ENCODE measurements at places on chromosomes 3 and 15. TPM values are rescaled to one million over a fixed set of nuclear protein-coding genes. Genes with fewer than 3 reads are reported as not detected.
A peak's percentile ranks its signal among the peaks of the same experiment; 100 is the strongest.

Gene HYPK
- 13.2 TPM for total RNA-seq

Gene IGSF10
- 0.99 TPM for total RNA-seq

Gene TTLL13
- total RNA-seq, result not detected

Gene SERP1
- total RNA-seq, result 1,534 TPM

Gene CCDC33
- not detected for total RNA-seq

Gene PLAAT1
- not detected for total RNA-seq

Gene PPM1L
- 7.6 TPM for total RNA-seq

Gene ZBTB47
- total RNA-seq, result 19.7 TPM

Gene OIP5
- total RNA-seq, result not detected

Gene TRIP4
- 11.7 TPM for total RNA-seq

Gene KBTBD8
- total RNA-seq, result 0.78 TPM

Gene TGFBR2
- 91.8 TPM for total RNA-seq

Gene ARHGEF3
- total RNA-seq, result 27.4 TPM

Gene CX3CR1
- total RNA-seq, result not detected

Gene NR2F2
- total RNA-seq, result 13.5 TPM

DNA sequence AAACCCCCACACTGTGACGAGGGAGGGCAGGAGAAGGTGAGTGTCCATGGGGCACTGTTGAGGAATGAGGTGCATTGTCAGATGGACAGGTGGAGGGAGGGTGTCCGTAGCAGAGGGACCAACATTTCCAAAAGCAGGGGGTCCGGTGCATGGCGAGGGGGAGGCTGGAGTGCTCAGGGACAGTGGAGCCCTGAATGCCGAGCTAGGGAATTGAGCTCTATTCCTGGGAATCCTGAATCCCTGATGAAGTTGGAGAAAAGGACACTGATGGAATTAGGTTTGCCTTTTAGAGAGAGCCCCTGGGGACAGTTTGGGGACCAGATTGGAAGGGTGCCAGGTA, 7.9 kb upstream of the ANPEP start:
- no peaks in the 10 kb centered on the region for H3K36me3 ChIP-seq
- DNase-seq, result no peak
- H3K4me1 ChIP-seq, result peaks cover 18% of the 10 kb centered on the region
- no peak overlapping the region for H3K4me3 ChIP-seq
- no peaks in the 10 kb centered on the region for H3K27me3 ChIP-seq

DNA sequence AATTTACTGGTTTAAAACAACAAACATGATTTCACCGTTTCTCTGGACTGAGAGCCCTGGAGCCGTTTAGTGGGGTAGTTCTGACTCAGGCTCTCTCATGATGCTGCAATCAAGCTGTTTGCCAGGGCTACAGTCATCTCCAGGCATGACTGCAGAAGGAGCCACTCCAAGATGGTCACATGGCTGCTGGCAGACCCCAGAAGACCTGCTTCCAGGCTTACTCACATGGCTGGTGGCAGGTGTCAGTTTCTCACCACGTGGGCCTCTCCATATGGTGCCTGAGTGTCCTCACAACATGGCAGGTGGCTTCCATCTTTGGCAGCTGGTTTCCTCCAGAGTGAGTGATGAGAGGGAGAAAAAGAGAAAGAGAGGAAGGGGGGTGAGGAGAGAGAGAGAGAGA, 378.3 kb upstream of the RGMA start:
- H3K27ac ChIP-seq, result no peak overlapping the region
- no peak overlapping the region for H3K4me3 ChIP-seq
- peak; percentile 78 for DNase-seq
- H3K4me1 ChIP-seq, result peaks cover 4% of the 10 kb centered on the region

DNA sequence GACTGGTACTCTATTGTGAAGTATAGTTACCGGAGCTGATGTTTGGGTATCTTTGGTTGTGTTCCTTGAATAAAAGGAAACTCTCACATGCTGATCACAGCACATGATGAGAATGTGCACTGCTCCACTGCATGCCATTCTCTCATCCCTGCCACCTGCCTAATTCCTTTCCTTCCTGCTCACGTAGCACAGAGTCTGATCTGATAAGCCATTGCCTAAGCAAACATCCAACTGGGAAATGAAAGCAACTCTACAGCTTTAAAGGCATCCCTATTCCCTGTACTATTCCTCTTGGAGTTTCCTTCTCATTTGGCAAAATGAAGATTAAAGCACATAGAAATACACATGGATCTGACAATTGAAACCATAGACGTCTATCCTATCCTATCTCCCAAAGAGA, 359.8 kb downstream of the C3orf38 start:
- H3K4me3 ChIP-seq, result no peak overlapping the region
- no peaks in the 10 kb centered on the region for H3K4me1 ChIP-seq
- no peaks in the 10 kb centered on the region for H3K36me3 ChIP-seq
- no peak overlapping the region for H3K27ac ChIP-seq
- no peaks in the 10 kb centered on the region for H3K27me3 ChIP-seq
- no peak for DNase-seq

GRCh38 chr3:23253214-23253613, 50.1 kb downstream of the UBE2E2 start:
- no peak overlapping the region for H3K4me3 ChIP-seq
- no peaks in the 10 kb centered on the region for H3K36me3 ChIP-seq
- no peak for DNase-seq

GRCh38 chr3:30302027-30302426, 304.4 kb upstream of the TGFBR2 start:
- H3K4me1 ChIP-seq, result no peaks in the 10 kb centered on the region
- no peaks in the 10 kb centered on the region for H3K36me3 ChIP-seq
- H3K27me3 ChIP-seq, result no peaks in the 10 kb centered on the region
- DNase-seq, result no peak
- no peak overlapping the region for H3K4me3 ChIP-seq

GRCh38 chr3:126886217-126886616, 96.7 kb upstream of the PLXNA1 start:
- no peak overlapping the region for H3K4me3 ChIP-seq
- H3K4me1 ChIP-seq, result no peaks in the 10 kb centered on the region
- DNase-seq, result no peak
- no peaks in the 10 kb centered on the region for H3K36me3 ChIP-seq
- H3K27me3 ChIP-seq, result no peaks in the 10 kb centered on the region

- no peaks in the 10 kb centered on the region for H3K27me3 ChIP-seq
- no peak overlapping the region for H3K4me3 ChIP-seq
- H3K4me1 ChIP-seq, result no peaks in the 10 kb centered on the region
- DNase-seq, result peak; percentile 11
- H3K36me3 ChIP-seq, result no peaks in the 10 kb centered on the region
Measured at GRCh38 chr3:151379083-151379734, 5.3 kb downstream of the P2RY12 start.

DNA sequence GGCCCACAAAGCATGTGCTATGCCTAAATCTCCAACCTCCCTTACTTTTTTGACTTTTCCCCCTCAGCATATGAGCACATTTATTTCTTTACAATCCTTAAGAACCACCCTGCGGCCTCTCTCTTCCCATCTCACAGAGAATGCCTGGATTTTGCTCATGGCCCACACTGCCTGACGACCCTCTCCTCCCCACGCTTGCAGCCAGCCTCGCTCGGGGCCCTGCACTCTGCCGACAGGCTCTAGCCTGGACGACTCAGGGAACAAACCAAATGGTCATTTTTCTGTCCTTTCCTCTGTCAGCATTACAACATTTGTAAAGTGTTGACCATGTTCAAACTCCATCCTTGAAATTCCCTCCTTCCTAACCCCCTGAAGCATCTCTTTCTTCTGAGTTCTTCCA, 11.7 kb downstream of the HES1 start:
- H3K4me3 ChIP-seq, result no peak overlapping the region
- DNase-seq, result no peak
- H3K36me3 ChIP-seq, result no peaks in the 10 kb centered on the region

GRCh38 chr15:99120050-99120777, 15.3 kb downstream of the SYNM start:
- H3K27ac ChIP-seq, result no peak overlapping the region
- DNase-seq, result no peak

DNA sequence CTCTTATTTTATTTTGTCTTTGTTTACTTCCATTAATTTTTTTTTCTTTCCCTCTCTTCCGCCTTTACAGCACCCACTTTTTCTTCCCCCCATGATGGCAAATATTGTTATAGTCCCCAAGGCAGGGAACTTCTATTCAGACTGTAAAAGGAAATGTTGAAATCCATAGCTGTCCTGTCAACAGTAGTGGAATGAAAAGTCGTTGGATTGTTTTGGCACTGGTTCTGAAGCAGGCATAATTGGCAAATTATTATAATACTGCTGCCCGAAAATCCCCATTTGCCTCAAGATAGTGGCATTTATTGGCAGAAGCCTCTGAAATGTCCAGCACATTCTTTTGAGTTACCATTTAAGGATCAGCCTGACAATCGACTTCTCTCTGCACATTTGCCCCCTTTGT, 150.6 kb downstream of the TPRG1 start:
- H3K27me3 ChIP-seq, result no peaks in the 10 kb centered on the region

GRCh38 chr3:3089017-3089416, 21.2 kb downstream of the IL5RA start:
- DNase-seq, result no peak
- no peaks in the 10 kb centered on the region for H3K4me1 ChIP-seq
- no peak overlapping the region for H3K27ac ChIP-seq

DNA sequence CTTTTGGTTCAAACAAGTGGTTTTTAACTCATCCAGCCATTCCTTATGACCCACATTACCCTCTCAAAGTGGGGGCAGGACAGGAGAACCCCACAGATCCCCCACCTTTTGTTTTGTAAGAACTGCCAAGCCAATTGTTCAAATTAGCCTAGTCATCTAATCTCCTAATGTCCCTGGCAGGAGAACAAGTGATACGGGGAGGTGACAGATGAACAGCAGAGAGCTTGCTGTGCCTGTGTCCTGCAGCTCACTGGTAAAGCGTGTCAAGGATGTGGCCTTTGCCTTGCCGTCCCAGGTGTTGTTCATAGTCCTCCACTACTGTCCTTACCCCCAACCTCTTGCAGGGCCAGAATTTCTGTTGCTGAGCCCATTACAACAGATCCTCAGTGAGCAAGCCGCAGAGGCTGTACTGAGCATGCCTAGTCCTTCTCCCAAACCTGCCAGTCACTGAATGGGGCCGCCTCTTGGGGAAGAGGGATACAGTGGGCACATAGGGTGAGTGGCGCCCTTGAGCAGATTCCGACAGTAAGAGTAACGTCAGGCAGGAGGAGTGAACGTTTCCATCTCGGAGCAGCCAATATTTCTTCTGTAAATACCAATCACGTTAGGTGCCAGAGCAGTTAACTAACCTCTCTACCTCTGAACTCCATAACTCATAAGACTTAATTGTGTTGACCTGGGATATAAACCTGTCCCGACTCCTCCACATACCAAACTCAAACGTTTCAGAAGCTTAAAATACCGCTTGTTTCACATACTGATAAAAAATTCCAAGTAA, 87.4 kb downstream of the ITPR1 start:
- no peak overlapping the region for H3K4me3 ChIP-seq
- no peak overlapping the region for H3K27ac ChIP-seq
- no peaks in the 10 kb centered on the region for H3K27me3 ChIP-seq
- no peaks in the 10 kb centered on the region for H3K36me3 ChIP-seq
- H3K4me1 ChIP-seq, result no peaks in the 10 kb centered on the region
- DNase-seq, result no peak

DNA sequence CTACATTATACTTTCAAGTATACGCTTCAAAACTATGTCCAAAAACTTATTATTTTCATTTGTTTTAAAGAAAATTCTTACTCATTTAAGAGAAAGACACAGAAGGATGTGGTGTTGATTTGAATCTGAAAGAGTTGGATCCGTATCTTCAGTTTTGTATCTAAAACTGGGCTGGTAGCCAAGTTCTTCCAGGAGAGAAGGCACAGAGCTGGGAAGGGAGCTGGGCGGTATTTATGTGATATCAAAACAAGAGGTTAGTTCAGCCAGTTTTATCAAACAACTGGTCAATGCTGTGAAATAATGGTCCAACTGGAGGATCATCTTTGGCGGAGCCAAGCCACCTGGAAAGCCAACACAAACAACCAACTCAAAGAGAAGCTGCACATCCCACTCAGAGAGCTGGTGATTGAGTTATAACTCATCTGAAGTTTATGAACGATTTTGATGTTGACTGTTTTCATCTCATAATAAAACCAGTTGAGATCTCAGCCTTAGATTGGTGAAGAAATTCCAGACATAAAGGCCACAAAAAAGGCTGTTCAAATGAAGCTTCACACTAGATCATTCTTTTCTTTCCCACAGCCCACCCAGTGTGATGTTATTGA, 489.6 kb upstream of the RASGRP1 start:
- DNase-seq, result no peak
- no peaks in the 10 kb centered on the region for H3K36me3 ChIP-seq
- H3K4me1 ChIP-seq, result no peaks in the 10 kb centered on the region
- no peak overlapping the region for H3K27ac ChIP-seq
- H3K4me3 ChIP-seq, result no peak overlapping the region

- H3K36me3 ChIP-seq, result no peaks in the 10 kb centered on the region
- H3K4me1 ChIP-seq, result peaks cover 6% of the 10 kb centered on the region
- H3K27me3 ChIP-seq, result no peaks in the 10 kb centered on the region
- DNase-seq, result no peak
- no peak overlapping the region for H3K4me3 ChIP-seq
Measured at GRCh38 chr3:29426302-29427226, 145.7 kb downstream of the RBMS3 start.

GRCh38 chr3:71641674-71642073, 58.1 kb upstream of the FOXP1 start:
- H3K36me3 ChIP-seq, result no peaks in the 10 kb centered on the region
- no peak overlapping the region for H3K27ac ChIP-seq
- no peak for DNase-seq
- H3K27me3 ChIP-seq, result no peaks in the 10 kb centered on the region
- H3K4me3 ChIP-seq, result no peak overlapping the region

- H3K27ac ChIP-seq, result no peak overlapping the region
- H3K4me1 ChIP-seq, result peaks cover 45% of the 10 kb centered on the region
- no peaks in the 10 kb centered on the region for H3K27me3 ChIP-seq
- no peak overlapping the region for H3K4me3 ChIP-seq
Measured at GRCh38 chr15:85603703-85604102, 191.0 kb downstream of the KLHL25 start.

DNA sequence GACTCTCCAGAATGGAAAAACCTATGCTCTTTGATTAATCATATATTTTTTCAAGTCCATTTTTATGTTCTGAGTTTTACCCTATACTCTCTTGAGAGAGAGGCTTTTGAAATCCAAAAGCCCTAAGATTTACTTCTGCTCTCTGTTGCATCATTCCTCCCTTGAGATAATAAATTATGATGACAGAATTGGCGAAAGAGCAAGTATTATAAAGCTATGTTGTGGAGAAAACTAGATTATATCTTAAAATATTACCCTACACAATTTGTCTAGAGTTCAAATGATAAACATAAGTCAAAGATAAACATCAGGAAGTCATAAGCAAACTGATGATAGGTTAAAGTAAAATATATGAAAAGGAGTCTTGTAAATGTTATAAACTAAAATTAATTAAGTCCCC, 293.4 kb upstream of the MME start:
- H3K27ac ChIP-seq, result no peak overlapping the region
- H3K36me3 ChIP-seq, result no peaks in the 10 kb centered on the region
- H3K27me3 ChIP-seq, result no peaks in the 10 kb centered on the region
- H3K4me3 ChIP-seq, result no peak overlapping the region
- H3K4me1 ChIP-seq, result no peaks in the 10 kb centered on the region
- DNase-seq, result no peak
